ENCODE measurements at places on chromosomes 11 and 22.

- no peak for DNase-seq
Measured at GRCh38 chr22:47629791-47630655, 867.6 kb downstream of the TBC1D22A start.

DNA sequence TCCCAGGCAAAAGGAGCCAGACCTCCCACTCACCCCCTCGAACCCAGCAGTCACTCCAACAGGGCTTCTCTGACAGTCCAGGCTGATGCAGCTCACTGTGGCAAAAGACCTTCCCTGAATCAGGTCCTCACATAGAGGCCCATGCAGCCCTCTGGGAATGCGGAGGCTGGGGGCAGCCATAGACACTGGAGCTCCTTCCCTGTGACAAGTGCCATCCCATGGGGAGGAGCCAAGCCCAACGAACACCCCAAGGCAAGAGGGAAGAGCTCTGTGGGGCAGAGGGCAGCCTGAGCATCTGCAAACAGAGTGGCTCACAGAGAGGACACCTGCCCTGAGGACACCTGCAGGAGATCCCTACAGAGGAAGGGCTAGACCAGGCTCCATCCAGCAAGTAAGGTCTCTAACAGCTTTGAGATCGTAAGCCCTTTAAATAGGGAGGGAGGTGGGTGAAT lies at the start of gene LINC01488:
TSS of gene LINC01488 (plus strand) at position 271 of the 452 bp plus-strand sequence.
- DNase-seq, result no peak

DNA sequence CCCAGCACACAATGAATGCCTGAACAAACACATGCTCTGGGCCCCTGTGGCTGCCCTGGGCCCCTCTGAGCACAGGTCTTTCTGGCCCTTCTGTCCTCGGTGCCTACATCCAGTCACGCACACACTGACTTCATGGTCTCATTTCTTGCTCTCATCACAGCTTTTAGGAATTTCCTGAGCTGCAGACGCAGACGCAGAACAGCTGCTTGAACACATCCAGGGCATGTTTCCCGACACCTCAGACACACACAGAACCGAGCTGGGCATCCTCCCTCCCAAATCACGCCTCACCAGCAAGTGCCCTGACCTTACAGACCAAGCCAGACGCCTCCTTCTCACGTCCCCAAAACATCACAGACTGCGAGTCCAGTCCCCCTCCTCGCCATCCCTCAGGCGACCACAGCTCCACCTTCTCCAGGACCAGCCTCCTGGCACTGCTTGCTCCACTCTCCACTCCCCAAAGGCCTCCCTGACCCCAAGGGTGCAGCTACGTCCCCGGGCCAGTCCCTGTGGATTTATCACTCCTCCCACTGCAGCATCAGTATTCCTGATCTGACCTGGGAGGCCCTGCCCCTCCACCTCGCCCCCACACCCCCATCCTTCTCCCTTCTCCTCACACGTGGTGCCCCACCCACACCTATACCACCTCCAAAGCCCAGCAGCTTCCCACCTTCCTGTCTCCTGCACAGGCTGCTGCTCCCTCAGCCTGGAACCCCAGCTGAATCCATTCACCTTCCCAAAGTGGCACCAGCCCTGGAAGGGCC lies 12.9 kb downstream of the SIRT3 start:
- DNase-seq, result no peak

GRCh38 chr22:21933910-21934309 lies 18.7 kb downstream of the PPM1F start:
- DNase-seq, result no peak

GRCh38 chr22:22348127-22348814 lies 103.7 kb downstream of the VPREB1 start:
- DNase-seq, result no peak

- DNase-seq, result peak; percentile 85
Measured at GRCh38 chr22:45504373-45505341, 2.0 kb downstream of the FBLN1 start.

- DNase-seq, result no peak
Measured at GRCh38 chr22:17898375-17898774, 124.1 kb upstream of the BID start.

GRCh38 chr11:2586087-2586792 lies 113.6 kb downstream of the KCNQ1OT1 start:
- DNase-seq, result no peak

DNA sequence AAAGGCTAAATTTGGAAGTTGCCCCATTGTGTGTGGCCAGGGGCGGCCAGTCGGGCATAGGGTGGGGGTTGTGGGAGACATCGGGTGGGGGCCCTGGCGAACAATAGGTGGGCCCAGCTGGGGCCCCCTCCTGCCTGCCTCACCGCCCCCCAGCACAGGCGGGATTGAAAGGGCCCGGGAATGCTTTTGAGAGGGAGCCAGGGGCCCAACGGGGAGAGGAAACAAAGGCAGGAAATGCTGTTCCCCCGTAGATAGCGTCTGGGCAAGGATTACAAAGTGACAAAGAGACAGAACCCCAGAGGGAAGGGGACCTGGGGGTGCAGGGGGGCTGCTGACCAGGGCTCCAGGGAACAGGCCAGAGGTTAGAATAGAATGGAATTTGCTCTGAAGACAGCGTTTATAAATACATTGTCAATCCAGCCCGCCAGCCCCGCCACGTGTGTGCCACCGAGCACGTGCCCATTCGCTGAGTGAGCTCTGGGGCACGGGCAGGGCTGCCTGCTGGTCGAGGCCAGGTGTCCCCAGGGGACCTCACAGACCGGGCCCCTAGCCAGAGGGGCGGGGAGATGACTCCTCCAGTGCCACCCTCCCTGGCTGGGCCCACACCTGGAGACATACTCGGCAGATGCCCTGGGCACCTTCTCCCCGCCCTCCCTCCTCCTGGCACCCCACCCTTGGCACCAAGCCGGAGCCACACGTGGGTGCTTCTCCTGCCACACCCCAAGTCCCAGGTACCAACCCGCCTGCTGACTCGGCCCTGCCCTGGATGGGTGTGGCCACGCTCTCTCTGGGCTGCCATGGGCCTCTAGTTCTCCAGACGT lies 9.7 kb downstream of the PDGFB start:
- DNase-seq, result no peak

DNA sequence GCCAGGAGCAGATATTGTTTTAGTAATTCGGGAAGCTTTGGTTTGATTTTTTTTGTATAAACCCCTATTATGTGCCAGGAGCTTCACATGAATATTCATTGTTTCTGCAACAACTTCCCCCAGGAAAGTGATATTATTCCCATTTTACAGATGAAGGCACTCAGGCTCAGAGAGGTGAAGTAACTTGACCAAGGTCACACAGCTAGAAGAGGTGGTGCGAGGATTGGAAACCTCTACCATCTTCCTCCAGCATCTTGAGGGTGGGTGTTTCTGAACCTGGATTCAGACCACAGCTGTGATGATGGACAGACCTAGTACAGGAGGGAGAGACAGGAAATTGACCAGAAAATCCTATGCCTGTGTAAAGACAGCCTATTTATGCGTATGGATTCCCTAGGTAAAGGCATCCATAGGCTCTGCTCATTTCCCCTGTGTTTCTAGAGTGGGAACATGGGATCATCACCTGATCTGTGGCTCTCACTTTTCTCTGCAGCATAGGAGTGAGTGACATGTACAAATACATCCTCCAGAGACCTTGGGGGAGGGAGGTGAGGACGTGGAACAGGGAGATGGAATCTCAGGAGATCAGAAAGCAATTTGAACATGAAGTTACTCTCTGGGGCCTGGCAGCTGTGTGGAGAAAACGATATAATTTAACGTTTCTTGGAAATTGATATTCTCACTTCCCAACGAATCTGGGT lies 81.4 kb downstream of the TSPAN18 start:
- no peak for DNase-seq

DNA sequence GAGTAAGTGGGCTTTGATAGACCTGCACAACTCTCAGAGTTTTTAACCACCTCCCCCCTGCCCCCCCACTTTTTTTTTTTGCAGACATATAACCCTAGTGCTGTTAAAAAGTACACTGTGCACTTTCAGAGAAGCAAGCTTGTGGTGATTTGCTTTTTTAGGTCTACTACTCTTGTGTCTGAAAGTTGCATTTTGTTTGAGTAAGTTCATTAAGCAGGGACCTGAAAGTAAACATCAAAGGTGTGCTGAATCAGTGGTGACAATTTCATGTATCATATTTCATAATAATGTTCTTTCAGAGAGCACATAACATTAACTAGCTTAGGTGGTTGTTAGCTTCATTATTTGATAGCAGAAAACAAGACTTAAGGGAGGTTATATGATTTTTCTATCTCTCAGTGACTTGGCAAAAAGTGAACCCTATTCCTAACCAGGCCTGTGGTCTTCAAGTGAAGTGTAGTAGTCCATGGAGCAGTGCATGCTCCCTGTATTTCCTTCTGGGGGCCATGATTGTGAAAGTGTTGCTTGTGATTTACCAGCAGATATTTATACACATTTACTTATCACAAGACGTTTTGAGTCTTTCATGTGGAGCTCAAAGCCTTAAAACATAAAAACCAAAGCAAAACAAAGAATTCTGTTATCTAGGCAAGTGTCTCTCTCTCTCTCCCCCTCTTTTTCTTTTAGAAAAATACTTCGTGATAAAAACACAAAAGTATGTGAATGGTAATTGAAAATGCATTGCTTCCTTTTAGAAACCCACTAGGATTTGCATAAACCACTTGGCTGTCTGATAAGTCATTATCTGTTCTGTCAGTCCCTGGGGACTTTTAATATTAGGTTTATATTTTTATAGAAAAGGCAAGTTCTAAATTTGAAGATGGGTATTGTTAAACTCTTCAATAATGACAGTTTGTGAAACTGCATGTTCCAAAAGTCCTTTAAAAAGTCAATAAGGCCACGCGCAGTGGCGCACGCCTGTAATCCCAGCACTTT lies 7.5 kb upstream of the RAG2 start:
- DNase-seq, result no peak

DNA sequence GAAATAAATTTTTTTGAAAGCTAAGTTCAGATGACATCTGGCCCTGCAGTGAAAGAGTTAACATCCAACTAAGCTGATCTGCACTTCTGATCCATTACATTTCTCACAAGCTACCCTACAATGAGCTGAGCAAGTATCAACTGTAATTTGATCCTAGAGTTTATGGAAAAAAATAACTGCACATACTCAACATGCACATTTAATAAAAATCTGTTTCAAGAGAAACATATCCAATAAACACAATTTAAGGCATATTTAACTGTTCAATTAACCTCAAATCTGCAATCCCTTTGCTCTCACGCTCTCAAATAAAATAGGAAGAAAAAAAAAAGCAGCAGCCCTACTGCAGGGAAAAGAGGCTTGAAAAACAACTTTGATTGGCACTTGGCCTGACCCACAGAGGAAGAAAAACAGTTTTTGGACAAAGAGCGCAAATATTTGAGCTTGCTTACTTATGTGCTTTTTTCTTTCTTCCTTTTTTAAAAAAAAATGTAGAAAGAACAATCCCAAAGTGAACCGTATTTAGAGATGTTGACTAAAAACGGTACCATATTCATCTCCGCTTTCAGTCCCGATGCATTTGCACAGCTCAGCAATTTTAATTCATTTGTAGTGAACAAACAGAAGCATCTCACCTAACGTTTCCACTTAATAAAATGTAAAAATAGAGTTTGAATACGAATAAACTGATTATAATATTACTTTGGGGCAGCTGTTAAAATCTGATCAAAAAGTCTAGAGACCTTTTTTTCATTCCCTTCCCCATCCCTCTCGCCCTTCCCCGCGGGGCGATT lies 1.6 kb downstream of the SESN3 start:
- peak; percentile 53 for DNase-seq

DNA sequence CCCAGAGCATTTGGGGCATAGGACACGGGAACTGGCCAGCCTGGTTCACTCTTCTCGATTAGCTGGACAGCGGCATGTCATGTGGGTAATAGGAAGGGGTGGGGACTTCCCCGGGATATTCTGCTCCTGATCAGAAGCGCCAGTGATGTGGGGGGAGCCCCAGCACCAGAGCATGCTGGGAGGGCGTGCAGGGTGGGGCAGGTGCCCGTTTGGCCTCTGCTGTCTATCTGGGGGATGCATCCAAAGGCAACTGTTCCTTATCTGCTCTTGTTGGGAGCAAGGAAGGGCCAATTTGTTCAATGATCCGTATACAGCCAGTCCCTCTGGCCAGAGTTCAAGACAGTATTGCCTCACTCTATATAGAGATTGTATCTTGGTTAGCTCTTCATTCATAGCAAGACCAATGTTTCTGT lies 43.6 kb downstream of the PPARA start:
- peak; percentile 14 for DNase-seq

DNA sequence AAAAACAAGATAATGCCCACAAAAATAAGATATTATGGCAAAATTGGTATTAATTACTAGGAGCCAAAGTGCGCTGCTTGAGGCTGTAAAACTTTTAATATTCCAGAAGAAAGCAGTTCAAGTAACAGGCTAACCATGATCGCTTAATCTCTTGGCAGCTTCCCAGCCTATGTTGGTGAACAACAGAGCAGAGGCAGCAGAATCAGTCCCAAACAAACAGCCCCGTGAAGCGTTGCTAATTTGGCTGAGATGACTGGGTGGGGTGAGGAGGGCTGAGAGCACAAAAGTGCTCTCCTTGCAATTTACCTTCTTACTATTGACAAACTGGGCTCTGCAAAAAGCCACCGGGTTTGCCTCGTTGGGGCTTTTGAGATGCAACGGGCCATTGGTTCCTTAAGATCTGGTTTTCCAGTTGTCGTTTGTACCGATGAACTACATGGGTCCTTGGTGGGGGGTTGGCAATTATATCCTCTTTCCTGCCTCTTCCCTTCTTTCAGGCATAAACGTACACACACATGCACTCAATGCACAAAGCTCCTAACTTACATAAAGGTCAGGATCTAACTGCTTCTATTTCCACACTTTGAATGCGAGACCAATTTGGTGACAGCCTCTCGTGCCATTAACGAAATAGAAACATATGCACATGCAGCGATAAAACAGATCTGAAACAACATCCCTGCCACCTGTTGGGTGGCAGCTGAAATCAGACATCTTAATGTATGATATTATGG lies 407.6 kb upstream of the CADM1 start:
- no peak for DNase-seq

- DNase-seq, result no peak
Measured at GRCh38 chr11:62423012-62423411, 4.2 kb downstream of the SCGB1A1 start.

GRCh38 chr11:14189874-14190273 lies 169.1 kb downstream of the RRAS2 start:
- peak; percentile 45 for DNase-seq

DNA sequence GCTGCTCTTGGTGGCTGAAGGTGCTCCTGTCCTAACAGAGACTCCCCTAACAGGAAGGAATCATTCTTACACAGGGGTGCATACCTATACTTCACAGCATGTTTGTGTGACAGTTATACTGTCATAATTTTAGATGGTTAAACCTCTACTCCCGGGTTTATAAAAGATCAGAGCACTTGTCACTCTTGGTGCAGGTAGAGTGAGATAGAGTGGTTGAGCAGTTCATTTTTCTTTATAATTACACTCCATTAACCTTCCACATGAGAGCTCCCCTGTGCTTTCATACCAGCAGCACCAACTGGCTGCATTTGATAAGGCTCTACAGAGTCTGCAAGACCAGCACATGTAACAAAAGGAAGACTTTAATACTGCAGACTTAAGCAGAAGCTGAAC lies 72.9 kb downstream of the LARGE2 start:
- no peak for DNase-seq

Measured in fibroblast of the aortic adventitia (primary cell).